D721Med (cell line): ENCODE measurements at places on chromosomes 5 and 9.

GRCh38 chr9:87461256-87461655, 36.4 kb upstream of the DAPK1 start:
- no peak for DNase-seq

DNA sequence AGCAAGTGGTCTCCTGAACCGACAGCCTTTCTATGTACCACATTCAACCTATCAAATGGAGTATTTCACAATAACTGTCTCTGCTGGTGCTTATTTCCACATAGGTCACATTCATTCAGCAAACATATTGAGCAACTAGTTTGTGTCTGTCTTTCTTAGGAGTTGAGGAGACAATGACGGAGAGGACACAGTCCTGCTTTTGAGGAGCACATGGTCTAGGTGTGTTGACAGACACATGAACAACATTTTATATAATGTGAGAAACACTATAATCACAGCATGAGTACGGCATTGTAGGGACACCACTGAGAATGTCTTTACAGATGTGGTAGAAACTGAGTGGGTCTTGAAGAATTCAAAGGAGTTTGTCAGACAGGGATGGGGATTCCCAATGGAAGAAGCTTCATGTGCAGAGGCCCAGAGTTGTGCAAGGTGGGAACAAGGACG, 28.5 kb downstream of the NFIL3 start:
- DNase-seq = no peak

DNA sequence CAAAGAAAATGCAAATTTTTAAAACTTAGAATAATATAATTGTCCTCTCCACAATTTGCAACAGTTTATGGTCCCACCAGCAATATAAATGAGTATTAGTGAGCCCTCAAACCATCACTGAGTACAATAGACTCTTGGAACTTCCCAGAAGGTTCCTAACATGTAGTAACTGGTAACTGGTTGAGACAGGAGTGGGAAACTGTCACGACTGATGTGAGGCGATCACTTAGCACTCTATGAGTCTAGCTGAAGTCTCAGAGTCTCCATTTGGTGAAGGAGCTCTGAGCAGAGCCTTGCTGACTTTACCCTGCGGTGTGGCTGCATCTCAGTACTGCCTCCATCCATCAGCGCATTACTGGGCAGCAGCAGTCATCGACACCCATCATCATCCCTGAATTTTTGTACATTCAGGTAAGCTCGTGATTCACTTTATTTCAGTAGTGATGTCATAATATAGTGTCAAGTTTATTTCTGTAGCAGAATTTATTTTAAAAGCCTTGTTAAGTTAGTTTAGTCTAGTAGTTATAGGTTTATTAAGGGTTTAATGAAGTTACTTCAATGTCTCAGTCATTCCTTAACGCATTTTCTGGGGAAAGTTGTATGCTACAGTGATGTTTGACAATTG, 76.6 kb upstream of the ABCA1 start:
- no peak for DNase-seq

- no peak for DNase-seq
Observed at GRCh38 chr5:145859897-145860296, 12.9 kb downstream of the GRXCR2 start.

DNA sequence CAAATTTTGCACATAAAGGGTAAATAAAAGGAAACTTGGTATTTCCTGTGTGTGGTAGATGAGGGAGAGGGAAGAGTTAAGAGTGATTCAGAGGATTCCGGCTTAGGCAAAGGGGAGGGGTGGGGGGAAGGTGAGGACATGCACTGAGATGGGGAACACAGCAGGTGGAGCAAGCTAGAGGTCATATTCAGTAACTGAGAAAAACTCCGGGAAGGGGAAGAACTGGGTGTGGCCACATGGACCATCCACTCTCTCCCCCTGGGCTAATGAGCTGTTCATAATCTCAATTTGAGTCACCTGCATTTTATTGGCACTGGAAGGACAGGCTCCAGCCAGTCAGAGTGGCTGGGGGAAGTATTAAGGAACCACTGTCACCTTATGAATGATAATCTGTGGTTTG, 45.1 kb upstream of the UGCG start:
- no peak for DNase-seq

DNA sequence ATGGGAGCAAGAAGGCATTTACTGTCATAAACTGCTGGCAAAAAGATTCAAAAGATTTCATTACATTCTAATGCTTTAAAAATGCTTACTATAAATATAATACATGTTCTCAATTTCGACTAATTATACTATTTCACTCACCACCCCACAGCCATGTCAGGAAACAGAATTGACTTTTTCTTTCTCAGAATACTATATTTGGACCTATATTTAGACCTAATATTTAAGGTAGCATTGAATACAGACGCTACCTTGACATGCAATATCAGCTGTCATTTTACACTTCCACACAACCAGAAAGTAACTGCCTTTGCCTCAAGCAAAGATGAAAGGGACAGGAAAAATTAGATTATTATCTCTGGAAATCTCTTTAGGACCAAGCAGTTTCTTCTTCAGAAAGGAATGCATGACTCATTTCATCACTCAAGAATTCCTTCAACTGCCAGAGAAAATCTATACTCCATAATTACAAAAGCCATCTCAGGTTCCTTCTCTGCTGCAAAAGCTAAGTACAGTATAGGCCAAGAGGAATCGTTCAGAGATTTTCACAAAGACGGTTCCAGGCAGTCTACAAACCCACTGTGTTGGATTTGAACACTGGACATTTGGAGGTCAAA, 11.8 kb upstream of the UBE2QL1 start:
- no peak for DNase-seq

GRCh38 chr5:43106290-43106638, 14.4 kb upstream of the ZNF131 start:
- DNase-seq = no peak

- DNase-seq = no peak
Observed at GRCh38 chr9:3458806-3459475, 66.9 kb downstream of the RFX3 start.

- no peak for DNase-seq
Observed at GRCh38 chr9:131436376-131436775, 42.5 kb downstream of the PRRC2B start.

GRCh38 chr5:56464935-56465768, 232.0 kb upstream of the ANKRD55 start:
- no peak for DNase-seq

GRCh38 chr9:13083963-13084528, 195.4 kb downstream of the MPDZ start:
- no peak for DNase-seq

DNA sequence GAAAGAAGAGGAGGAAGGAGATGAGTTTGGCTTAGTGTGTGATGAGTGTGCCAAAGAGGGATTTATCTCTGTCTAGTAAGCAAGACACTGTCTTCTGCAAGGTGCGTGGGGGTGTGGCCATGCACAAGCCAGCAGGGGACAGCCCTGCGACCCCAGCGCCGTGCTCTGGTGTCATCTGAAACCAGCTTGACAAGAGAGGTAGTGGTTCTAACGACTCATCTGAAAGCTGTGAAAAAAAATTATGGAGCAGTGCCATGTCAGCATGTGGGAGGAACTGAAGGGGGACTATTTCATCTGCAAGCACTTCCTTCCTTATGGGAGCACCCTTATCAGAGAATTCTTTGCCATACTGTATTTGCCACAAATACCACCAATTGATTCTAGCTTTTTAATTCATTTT, 398.6 kb downstream of the PSAT1 start:
- DNase-seq = no peak

DNA sequence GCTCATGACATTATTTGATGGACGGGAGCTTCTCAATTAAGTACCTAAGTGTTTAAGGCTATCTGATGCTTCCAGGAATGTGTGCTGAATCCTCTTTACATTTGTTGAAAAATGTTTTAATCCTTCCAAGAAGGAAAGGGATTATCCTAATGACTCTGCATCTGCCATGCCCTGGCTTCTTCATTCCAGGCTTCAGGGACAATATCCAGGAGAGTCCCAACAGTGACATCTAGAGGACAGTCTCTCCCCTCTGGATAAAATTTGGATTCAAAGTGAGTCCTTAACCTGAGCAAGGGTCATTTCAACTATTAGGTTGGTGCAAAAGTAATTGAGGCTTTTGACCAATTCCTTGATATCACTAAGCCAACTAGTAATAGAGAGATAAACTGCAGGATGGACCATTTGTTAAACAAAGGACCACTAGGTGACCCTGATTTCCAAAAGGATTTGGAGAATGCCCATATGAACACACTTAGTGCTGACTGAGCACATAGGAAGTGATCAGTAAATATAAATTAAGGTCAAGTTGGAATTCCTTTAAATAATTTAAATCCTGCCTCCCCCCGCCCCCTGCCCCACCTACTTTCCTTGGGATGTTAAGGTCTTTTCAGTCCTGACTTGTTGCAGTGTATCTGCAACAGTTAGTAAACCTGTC, 19.1 kb downstream of the TNFSF8 start:
- no peak for DNase-seq

- no peak for DNase-seq
Observed at GRCh38 chr9:72574156-72574810, 52.9 kb downstream of the TMC1 start.

DNA sequence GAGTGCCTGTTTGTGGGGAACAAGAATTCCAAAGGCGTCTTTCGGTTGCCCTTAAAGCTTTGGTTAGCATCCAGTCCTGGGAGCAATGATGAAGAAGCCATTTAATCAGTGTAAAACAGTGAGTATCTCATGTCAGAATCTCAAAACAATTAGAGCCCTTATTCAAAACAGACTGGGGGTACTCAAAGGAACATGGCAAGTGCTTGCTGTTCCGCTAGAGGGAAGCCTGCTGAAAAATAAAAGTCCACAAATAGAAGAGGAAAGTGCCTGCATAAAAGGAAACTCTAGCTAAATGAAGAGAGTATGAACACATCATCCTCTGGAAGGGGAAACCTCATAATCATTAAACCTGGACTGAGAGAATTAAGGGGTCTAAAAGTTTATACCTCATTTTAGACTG, 26.4 kb downstream of the FBXL7 start:
- DNase-seq = no peak

DNA sequence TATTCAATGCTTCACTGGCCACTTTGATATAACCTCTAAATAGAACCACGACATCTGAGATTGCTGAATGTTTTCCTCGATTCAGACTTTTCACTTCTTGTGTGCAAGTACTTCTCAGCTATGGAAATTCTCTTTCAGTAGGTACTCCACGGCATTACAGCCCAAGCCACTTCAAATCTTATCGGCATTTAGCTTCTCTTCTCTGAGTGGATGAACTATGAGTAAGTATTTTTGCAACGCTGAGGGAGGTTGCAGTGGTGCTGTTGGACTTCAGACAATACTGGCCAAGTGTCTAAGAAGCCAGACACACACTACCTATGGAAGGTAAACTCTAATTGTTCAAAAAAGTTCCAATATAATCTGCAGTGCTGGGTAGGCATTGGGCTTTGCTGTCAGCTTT, 60.1 kb downstream of the FBN2 start:
- DNase-seq = no peak

DNA sequence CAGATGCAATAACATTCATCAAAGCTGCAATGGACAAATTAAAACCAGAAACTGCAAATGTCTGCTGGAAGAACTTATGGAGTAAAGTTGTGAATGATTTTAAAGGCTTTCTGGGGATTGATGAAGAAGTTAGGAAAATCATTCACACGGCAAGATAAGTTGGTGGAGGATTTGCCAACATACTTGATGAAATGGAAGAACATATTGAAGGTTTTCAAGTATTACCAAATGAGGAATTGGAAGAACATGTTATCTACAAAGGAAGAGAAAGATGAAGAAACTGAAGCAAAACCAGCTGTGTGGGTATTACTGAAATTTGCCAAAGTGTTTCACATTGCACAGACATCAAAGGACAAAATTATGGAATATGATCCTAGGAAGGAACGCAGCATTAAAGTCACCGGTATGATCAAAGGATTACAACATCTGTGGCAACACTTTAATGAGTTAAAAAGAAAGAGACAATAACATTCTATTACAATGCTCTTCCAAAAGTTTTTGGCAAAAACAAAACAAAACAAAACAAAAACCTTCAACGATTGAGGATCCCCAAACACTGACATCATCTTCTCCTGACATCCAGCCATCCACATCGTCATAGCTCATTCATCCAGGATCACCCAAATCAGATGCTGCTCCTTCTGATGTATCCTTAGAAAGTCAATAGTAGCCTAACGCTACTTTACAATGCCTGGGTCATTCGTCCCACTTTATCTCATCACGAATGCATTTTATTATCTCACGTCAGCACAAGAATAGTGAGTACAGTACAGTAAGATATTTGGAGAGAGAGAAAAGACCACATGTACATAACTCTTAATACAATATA, 61.3 kb upstream of the SMC5 start:
- no peak for DNase-seq

GRCh38 chr5:112869948-112870347, 8.9 kb downstream of the SRP19 start:
- no peak for DNase-seq

DNA sequence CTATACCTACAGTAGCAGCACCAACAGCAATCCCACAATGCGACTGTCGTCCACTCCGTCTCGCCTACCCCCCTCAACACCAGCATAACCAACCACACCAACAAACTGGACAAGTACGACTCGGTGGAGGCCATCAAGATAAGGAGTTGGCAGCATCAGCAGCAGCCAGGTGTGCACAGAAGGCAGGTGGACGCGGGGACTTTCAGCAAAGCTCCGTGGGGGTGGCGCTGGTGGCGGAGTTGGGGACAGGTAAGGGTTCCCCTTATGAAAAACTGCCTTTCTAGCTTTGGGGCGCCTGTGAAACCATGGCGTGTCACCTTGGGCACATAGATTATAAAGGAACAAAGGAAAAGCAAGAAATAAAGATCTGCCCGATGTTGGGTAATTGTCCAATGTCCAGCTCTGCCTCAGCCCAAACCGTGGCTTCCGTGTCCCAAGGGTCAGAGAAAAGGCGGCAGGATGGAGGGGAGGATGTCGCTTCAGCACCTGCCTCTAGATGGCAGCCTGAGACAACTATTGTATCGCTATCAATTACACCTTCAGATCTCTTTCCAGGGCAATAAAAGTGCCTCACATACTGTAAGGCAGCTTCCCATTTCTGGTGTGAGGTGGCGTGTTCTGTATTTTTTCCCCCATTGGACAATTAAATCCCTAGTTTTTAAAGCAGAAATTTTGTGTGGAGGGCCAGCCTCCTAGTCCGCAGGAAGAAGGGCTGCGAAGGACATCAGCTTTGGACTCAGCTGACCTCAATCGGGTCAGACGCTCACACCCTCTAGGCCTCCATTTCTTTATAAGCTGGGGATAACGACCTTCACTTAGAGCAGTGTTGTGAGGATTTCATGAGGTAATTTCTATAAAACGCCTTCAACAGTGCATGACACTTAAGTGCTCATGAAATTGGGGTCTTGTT, 58.8 kb downstream of the MTRR start:
- peak; percentile 20 for DNase-seq

- DNase-seq = no peak
Observed at GRCh38 chr9:93891050-93891449, 64.1 kb downstream of the BARX1 start.

DNA sequence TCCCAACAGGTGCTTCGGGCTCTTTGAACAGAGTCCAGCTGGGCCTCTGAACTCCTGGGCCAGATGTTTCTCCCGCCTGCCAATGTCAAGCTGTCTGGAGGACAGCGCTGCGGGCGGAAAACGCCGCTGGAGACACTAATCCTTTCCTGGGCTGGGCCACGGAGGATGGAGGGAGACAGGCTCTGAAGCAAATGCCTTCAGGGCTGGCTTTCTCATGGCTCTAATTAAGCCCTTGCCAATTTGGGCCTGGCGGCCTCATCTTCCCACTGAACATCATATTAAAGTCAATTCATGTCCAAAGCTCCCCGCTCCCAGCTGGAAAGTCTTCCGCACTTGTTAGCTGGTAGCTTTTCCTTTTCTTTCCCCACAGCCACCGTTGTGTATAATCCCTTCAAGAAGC, 72.7 kb downstream of the NTNG2 start:
- no peak for DNase-seq
